ENCODE measurements at places on chromosomes 16 and 17.

GRCh38 chr17:13485327-13485726, 116.4 kb downstream of the HS3ST3A1 start:
- DNase-seq = no peak

- no peak for DNase-seq
Observed at GRCh38 chr16:78706637-78707036, 607.2 kb downstream of the WWOX start.

DNA sequence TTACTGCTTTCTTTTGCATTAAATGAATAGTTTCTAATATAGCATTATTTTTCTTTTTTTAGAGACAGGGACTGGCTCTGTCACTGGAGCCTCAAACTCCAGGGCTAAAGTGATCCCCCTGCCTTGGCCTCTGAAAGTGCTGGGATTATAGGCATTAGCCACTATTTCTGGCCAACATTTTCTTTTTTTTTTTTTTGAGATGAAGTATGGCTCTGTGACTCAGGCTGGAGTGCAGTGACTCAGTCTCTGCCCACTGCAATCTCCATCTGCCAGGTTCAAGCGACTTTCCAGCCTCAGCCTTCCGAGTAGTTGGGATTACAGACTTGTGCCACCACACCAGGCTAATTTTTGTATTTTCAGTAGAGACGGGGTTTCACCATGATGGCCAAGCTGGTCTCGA, 2.0 kb upstream of the DUXB start:
- no peak for DNase-seq

DNA sequence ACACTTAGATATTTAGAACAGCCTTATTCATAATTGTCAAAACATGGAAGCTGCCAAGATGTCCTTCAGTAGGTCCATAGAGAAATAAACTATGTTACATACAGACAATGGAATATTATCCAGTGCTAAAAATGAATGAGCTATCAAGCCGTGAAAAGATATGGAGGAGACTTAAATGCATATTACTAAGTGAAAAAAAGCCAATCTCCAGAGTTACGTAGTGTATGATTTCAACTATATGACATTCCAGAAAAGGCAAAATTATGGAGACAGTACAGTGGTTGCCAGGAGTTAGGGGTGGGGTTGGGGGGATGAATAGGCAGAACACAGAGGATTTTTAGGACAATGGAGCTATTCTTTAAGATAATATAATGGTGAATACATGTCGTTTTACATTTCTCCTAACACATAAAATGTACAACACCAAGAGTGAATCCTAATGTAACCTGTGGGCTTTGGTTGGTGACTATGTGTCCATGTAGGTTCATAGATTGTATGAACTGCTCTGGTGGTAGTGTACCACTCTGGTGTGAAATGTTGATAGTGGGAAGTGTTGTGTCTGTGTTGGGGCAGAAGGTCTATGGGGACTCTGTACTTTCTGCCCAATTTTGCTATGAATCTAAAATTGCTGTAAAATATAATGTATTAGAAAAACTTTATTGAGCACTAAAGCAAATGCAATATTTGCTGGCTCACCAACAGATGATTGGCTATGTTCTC, 122.6 kb downstream of the USP22 start:
- no peak for DNase-seq

DNA sequence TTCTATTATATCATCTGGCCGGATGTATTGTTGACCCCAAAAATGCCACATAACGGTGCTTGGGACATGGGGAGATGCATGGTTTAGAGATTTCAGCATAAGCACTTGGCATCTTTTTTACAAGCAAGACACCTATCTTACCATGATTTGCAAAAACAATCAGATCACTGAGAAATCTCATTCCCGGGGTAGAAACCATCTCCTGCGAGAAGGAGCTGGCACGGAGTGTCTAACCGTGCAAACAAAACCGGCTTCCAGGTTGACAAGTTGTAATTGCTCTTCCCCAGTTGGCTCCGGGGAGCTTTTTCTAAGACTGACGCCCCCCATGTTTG, 1.0 kb downstream of the SLC16A6 start:
- no peak for DNase-seq

DNA sequence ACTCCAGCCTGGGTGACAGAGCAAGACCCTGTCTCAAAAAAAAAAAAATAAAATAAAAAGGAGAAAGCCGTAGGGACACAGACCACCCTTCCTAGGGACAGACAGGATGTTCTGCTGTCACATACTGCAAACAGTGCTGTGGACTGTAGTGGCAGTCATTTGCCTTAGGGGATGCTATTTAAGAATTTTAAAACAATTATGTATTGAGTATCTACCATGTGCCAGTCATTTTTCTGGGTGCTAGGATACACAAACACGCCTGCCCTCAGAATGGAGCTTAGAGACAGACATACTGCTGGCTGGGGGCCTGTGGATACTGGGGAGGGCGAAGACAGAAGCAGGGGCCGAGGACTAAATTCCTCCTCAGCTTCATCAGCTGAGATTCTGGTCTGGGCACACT, 45.5 kb downstream of the MRC2 start:
- DNase-seq = no peak

GRCh38 chr17:68820825-68821481, 134.2 kb downstream of the ABCA8 start:
- no peak for DNase-seq

DNA sequence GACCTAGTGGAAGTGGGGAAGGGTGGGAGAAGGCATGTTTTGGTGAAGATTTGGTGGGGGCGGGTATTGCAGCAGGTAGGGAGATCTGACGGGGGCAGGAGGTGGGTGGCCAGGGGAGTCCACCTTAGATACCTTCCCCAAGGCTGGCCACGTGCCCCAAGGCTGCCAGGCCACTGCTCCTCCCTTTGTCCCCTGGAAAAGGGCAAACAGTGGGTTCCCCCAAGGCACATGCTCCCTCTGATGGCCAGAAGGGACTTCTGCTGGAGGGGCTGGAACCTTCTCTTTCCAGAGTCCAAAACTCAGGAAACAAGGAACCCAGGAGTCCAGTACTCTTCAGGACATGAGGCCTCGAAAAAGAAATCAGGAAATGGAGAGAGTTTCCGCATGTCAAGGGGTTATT, 6.2 kb upstream of the PSMD3 start:
- no peak for DNase-seq
